ENCODE measurements at places on chromosomes 7 and 10.

GRCh38 chr10:97570789-97571471 lies 1.6 kb upstream of the ANKRD2 start:
- DNase-seq: no peak

- no peak for DNase-seq
These were observed 4.6 kb upstream of the TMEM184A start for GRCh38 chr7:1560620-1561031.

- DNase-seq: no peak
These were observed 58.2 kb downstream of the TMEM106B start for GRCh38 chr7:12269100-12269895.

- no peak for DNase-seq
These were observed 21.8 kb downstream of the UNCX start for GRCh38 chr7:1254281-1255079.

- DNase-seq: no peak
These were observed 50.6 kb upstream of the SMNDC1 start for GRCh38 chr10:110355141-110355831.

GRCh38 chr10:71381611-71382010 lies 15.1 kb upstream of the CDH23 start:
- DNase-seq: no peak

GRCh38 chr10:2020836-2021235 lies 283.5 kb upstream of the ADARB2 start:
- DNase-seq: no peak

GRCh38 chr7:106534271-106534846 lies 126.6 kb downstream of the CCDC71L start:
- DNase-seq: no peak

GRCh38 chr10:124578231-124579010 lies 116.8 kb downstream of the LHPP start:
- DNase-seq: no peak
